ENCODE measurements at places on chromosomes 3 and 15.
A peak's percentile ranks its signal among the peaks of the same experiment; 100 is the strongest.

GRCh38 chr3:62203561-62203960 lies 169.8 kb downstream of the FEZF2 start:
- no peak for DNase-seq

GRCh38 chr15:82570721-82571508 lies 30.7 kb upstream of the RPS17 start:
- peak; percentile 18 for DNase-seq

DNA sequence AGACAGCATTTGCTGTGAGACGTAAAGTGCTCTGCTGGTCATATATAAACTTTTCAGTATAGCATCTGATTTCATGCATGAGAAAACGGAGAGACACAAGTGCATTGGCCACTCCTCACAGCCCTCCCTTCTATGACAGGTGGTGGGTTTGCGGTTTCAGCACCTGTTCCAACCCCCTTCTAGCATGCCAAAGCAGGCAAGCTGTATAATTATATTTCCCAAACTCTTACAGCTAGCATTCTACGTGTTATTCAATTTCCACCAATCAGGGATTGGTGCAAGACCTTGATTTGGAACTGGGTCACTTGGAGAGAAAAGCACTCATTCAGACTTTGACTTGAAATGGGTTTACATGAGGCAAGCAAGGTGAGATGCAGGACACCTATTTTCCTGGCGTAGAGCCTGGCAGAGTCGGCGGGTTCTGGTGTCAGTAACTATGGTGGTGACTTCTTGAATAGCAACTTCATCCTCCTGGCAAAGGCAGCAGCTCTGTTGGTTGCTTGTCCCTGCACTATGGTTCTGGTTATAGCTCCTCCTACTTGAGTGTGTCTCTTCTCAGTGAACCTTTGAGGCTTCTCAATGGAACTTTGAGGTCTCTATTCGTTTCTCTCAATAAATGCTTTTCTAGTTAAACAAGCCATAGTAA lies 356.5 kb downstream of the TBL1XR1 start:
- no peak for DNase-seq

DNA sequence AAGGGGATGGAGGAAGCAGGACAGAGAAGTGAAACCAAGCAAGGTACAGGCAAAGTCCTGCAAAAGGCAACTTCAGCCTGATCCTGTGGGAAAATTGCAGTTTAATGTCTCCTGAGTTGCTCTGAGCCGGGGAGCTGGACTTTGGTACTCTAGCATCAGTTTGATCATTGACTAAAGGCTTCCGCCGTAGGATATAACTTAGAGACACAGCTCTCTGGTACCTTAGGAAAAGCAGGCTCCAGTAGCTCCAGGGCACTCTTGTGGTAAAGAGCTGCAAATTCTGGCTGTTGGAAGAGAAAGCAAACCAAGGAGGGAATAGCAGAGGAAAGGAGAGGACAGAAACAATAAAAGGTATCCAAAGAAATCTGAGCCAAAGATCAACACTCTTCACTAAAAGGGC lies 521.1 kb downstream of the PLOD2 start:
- DNase-seq, result no peak

DNA sequence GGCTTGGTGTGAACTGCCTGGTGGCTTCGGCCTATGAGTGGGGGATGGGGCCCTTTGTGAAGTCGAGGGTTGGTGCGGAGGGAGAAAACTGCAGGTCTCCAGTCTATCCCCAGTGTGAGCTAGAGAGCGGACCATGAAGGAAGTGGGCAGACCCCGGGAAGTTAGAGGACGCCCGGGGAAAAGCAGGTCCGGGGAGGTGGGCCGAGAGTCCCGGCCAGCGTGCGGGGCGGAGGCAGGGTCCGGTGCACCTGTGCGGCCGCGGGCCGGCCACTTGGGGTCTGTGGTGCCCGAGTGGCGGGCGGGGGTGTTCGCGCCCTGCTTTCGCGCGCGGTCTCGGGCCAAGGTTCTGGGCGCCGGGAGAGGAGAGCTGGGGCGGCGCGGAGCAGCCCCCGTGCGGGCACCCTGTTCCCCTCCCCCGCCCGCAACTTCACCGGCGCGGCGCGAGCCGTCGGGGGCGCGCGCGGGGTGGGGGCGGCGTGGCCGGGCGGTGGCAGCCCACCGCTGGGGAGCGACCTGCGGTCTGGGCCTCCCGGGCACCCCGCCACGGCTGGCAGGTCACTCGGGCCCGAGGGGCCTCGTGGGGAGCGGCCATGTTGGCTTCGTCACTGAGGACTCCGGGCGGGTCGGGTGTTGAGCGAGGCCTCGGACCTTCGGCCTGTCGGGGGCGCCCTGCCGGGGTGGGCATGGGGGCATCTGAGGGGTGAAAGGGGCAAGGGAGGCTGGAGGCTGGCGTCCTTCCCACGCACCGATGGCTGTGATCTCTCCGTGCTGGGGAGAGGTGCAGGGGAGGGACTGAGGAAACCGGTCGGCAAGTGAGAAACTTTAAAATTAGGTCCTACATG lies 4.8 kb downstream of the UBE2E1 start:
- peak; percentile 25 for DNase-seq

GRCh38 chr15:65033659-65034269 lies 4.3 kb upstream of the MTFMT start:
- DNase-seq, result peak; percentile 68

- no peak for DNase-seq
These were observed 296.6 kb downstream of the PLOD2 start for GRCh38 chr3:145864336-145864735.

- DNase-seq, result no peak
These were observed 60.0 kb downstream of the DNASE1L3 start for GRCh38 chr3:58150810-58151199.

DNA sequence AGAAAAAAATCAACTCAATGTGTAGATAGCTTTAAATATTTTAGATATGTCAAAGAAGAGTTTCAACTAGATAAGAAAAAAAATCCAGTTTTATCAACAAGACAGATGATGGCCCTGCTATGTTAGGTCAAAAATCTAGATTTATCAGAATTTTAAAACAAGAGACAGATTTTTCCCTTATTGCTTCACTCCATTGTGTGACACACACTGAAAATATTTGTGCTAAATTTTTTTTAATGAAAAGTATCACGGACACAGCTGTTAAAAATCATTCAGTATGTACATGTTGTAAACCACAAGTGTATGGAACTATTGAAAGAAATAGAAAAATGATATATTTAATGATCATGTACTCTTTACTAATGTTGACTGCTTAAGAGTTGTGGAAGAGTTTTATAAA lies 43.6 kb downstream of the FOXB1 start:
- peak; percentile 49 for DNase-seq

- DNase-seq, result no peak
These were observed 697 bp upstream of the RAB5A start for GRCh38 chr3:19945969-19946831.

GRCh38 chr3:57655727-57656126 lies 37.1 kb downstream of the DENND6A start:
- no peak for DNase-seq

DNA sequence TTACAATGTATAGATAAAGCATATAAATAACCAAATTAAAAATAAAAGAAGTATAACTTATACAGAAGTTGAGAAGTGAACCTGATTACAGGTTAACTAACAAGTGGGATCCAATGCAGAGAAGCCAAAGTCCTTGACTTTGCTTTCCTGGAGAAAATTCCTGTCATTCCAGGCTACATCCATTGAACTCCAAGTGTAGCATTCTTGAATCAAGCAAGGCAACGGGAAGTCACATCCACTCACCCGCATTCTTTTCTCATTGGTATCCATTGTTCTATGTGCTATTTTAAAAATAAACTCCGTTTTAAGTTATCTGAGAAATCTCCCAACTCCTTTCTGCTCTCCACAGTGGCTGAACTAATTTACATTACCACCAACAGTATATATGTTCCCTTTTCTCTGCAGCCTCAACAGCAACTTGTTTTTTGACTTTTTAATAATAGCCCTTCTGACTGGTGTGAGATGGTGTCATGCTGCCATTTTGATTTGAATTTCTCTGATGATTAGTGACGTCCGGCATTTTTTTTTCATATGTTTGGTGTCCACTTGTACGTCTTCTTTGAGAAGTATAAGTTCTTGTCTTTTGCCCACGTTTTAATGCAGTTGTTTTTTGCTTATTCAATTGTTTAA lies 534.3 kb downstream of the ROBO1 start:
- no peak for DNase-seq

DNA sequence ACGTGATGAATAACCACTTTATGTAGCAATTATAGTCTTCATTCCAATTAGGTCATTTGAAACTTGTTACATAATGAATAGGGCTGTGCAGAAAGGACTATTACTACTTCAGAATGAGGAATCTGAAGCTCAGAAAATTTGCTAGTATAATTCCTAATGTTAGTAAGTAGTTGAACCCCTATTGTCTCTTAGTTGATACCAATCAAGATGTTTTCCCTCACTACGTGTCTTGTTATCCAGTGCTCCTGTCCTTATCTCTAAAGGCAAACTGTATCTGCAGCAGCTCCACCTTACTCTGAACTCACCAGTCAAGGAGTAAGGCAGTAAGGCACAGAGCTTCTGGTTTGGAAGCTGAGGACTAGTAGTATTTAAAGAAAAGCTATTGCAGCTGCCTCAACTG lies 32.0 kb downstream of the RAB11A start:
- DNase-seq, result no peak

- peak; percentile 83 for DNase-seq
These were observed 887.3 kb downstream of the NTRK3 start for GRCh38 chr15:87369269-87369668.

DNA sequence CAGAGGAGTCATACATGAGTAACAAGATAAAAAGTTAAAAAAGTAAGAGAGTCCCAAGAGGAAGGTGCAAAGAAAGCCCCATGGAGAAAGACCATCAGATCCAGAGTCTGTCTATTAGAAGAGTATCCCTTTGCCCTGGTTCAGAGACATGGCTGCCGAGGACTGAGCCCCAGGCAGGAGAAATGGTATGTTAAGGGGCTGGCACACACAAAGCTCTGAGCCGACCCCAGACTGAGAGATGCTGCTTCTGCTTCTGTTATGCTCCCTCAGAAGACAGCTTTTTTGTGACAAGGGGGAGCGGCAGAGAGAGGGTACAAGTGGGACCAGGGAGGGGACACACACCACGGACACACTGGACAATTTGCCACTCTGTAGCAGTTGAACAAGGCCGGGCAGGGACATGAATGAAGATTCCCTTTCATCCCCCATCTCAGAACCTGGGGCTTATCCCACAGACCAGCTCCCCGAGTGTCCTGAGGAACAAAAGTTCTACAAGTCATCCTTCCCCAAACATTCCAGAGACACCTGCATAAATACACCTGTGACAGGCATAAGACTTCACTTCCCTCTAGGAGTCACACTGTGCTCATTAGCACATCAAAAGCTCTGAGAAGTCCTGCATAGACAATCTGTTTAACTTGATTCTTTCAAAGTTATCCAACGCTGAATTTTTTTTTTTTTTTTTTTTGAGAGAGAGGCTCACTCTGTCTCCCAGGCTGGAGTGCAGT lies 161.6 kb upstream of the WNT5A start:
- DNase-seq, result no peak

DNA sequence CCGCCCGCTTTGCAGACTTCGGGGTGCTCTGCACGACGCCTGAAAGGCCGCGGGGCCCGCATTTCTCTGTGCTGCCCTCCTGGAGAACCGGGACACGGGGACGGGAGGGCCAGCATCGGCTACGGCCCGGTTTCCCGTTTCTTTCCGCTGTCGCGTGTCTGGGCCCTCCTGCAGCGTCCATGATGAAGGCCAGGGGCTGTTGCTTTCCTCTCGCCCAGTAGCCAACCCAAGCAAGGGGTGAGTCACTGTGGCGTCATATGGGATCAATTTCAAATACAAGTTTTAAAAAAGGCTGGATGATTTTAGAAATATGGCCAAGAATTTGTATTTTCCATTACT lies 435 bp downstream of the SLC35G2 start:
- DNase-seq, result peak; percentile 73

GRCh38 chr15:91342097-91342496 lies 242.0 kb downstream of the SV2B start:
- no peak for DNase-seq

DNA sequence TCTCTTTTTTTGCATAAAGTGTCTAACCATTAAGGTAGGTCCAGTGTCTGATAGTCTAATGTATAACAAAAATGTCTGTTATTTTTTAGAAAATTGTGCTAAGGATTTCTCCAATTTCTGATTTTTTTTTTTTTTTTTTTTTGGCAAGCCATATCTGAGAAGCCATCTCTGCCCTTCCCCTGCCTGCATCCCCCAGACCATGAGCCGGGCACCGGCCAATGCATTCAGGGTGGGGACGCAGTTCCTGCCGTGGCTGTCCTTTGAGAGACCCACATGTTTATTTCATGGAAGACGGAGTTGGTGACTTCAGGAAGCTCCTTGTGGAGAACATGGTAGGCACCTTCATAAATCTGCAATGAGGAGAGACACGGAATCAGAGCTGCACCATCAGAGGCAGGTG lies 19.2 kb downstream of the ABTB1 start:
- no peak for DNase-seq

DNA sequence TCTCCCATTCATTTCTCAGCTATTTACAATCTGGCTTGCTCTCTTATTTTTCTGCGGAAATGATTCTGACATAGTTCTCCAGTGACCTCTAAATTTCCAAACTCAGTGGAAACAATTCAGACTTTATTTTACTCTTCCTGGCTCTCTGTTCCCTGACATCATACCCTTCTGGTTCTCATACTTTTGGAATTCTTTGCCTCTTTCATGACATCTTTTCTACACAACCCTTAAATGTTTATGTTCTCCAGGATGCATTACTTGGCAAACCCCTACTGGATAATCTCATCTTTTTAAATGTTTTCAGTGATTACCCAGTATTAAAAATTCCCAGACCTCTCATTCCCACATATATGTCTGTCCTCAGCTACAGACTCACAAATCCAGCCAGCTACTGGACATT lies 23.9 kb upstream of the PLSCR4 start:
- DNase-seq, result peak; percentile 96

- DNase-seq, result no peak
These were observed 37.4 kb downstream of the ADCY5 start for GRCh38 chr3:123411340-123412040.

- DNase-seq, result no peak
These were observed 115.2 kb downstream of the TMEM108 start for GRCh38 chr3:133153382-133153781.

DNA sequence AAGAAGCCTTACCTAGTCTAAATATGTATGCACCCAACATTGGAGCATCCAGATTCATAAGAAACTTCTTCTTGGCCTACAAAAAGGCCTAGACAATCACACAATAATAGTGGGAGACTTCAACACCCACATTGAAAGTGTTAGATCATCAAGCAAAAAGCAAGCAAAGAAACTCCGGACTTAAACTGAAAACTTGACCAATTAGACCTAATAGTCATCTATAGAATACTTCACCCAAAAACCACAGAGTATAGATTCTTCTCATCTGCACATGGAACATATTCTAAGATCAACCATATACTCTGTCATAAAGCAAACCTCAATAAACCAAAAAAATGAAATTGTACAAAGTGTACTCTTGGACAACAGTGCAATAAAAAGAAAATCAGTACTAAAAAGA lies 22.3 kb upstream of the OR5K4 start:
- DNase-seq, result no peak

- DNase-seq, result no peak
These were observed 116.7 kb upstream of the CGNL1 start for GRCh38 chr15:57259568-57260040.

- DNase-seq, result peak; percentile 75
These were observed 10.2 kb downstream of the EDEM1 start for GRCh38 chr3:5197470-5198312.

- peak; percentile 53 for DNase-seq
These were observed 22.8 kb upstream of the MAP4 start for GRCh38 chr3:48038971-48039481.

- no peak for DNase-seq
These were observed 9.0 kb downstream of the CLN6 start for GRCh38 chr15:68220489-68220888.

GRCh38 chr3:83873550-83873949 lies 1085.2 kb upstream of the CADM2 start:
- DNase-seq, result no peak

GRCh38 chr15:85625856-85626255 lies 168.9 kb downstream of the KLHL25 start:
- DNase-seq, result peak; percentile 73

All from cardiac fibroblast (primary cell).